IPS DF 19.7 (cell line): ENCODE measurements at places on chromosomes 3 and 15.

DNA sequence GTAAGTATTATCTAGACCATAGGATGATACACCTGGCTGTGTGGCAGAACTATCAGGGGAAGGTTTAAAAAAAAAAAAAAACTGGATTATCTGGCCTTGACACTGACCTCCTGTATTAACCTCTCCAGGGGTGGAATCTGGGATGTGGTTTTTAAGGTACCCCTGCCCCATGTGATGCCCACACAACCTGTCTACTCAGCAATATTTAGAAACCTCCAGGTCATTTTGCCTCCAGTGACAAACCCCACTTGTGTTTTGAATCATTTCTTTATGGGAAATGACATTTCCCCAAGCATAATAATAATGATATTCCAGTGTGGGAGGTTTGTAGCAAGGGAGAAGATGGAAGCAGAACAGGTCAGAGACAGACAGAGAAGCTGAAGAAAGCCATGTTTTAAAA lies 179.1 kb downstream of the RSL24D1 start:
- DNase-seq: no peak

DNA sequence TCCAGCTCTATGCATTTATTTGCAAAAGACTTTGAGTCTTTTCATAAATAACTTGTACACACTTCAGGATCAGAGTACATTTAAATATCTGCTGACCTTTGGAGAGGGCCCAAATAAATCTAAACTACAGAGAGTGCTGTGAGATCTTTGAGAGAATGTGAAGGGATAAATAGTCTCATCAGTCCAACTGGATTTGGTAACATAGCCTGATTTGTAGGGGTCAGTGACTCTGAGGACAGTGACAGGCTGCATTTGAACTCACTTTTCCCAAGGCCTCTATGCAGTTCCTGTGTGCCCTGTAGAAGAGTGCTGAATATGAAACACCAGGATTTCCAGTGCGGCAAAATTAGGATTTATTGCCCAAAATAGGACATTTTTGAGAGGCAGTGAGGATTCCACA lies 136.2 kb downstream of the ZPLD1 start:
- DNase-seq: no peak

GRCh38 chr3:50162034-50162883 lies 7.1 kb downstream of the SEMA3F start:
- no peak for DNase-seq

- no peak for DNase-seq
These were observed 67.8 kb downstream of the UBP1 start for GRCh38 chr3:33372218-33373081.

DNA sequence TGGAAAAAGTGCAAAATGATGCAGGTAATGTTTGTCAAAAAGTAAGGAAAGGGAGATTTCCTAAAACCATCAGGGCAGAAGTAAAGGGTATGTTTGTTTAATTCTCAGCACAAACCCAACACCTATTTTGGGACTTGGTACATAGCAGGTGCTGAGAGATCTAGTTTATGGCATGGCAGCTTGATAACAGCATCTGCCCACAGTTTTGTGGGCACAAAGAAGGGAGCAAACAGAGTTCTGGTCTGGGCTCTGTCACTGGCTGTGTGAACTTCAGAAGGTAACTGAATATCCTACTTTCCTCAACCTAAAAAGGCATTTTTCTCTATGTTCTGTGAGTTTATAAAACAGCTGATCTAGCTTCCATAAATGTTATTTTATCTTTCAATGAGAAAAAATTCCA lies 141.6 kb downstream of the PLCH1 start:
- DNase-seq: no peak

DNA sequence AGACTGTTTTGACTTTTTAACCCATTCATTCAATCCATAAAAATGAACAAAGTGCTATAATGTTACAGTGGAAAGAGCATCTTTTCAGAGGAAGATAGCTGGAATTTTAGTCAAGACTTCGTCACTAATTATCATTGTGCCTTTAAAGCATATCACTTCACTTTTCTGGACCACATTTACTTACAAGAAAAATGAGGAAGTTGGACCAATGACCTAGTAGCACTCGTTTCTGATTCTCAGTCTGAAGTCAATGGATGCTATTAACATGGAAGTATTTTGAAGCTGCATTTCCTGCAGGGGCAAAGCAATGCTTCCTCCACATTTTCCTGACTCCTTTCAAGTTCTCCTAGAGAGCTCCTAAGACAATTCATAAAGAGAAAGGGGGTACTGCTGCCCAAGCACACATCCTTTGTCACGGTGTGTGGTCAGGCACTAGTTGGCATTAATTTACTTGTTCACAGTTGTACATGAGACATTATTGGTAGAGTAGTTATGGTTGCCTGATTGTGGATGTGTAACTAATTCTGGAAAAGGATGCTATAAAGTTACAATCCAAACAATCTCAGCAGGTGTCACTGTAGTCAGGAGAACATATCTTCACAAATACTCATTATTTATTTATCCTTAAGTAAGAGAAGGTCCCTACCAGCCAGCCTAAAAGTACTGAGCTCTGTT lies 1049.1 kb downstream of the FHIT start:
- no peak for DNase-seq

DNA sequence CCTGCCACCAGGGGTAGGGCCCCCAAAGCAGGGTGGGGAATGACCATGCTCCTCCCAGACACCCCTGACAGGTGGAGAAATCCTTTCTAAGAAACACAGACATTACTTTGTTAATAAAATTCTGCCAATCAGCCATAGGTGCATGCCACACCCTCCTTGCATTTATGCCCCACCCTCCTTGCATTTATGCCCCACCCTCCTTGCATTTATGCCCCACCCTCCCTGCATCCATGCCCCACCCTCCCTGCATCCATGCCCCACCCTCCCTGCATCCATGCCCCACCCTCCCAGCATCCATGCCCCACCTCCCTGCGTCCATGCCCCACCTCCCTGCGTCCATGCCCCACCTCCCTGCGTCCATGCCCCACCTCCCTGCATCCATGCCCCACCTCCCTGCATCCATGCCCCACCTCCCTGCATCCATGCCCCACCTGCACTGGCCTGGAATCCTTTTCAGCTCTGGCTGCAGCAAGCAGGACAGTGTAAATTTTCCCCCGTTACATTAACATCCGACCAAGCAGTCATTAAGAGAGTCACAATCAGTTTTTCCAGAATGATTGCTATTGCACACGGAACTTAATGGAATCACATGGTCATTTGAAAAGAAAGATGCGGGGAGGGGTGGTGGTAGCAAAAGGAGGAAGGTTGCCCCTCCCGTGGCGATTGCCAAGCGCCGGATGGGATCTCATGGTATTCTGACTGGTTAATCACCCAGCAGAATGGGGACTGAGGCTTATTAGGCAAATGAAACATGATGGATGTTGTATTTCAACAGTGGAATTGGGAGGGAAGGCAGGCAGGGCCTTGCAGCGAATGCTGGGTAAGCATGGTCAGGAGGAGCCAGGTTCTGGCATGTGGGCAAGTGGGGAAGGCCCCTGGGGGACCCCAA lies 91.2 kb downstream of the TLE3 start:
- no peak for DNase-seq

DNA sequence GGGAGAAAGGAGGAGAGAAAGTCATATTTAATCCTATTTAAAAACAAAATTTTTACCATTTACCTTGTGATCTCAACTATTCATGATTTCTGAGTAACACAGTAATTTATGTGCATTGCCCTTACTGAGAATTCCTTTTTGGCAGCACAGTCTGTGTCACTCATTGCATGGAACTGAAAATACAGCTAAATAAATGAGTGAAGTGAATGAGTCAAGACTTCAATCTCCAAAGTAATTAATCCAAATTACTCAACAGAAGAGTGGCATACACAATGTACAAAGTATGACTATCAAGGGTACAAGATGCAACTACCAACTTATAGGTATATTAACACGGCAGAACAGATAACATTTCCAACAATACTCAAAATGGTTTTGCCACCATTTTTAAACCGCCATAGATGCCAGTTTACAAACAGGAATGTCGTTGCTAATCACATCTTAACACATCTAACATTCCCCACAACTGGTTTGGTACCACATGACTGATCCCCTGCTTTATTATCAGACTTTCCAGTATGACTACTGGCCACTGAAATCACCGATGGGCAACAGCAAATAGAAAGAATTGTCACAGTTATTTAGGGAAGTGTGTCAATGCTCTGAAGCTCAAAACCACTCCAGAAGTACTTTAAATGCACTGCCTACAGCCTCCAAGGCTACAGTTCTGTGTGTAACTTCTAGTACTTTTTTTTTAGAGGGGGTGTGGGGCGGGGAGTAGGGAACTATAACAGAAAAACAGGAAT lies 410.4 kb downstream of the SHQ1 start:
- no peak for DNase-seq
